Naive thymus-derived CD4-positive, alpha-beta T cell (primary cell): ENCODE measurements at places on chromosomes 5 and 9. TPM values are rescaled to one million over a fixed set of nuclear protein-coding genes. Genes with fewer than 3 reads are reported as not detected.

The GABRG2 gene
- not detected for polyA plus RNA-seq

- no peak for DNase-seq
Measured at GRCh38 chr5:133682451-133682850, 70.1 kb upstream of the FSTL4 start.

The FBXO10 gene
- polyA plus RNA-seq: 0.86 TPM

DNA sequence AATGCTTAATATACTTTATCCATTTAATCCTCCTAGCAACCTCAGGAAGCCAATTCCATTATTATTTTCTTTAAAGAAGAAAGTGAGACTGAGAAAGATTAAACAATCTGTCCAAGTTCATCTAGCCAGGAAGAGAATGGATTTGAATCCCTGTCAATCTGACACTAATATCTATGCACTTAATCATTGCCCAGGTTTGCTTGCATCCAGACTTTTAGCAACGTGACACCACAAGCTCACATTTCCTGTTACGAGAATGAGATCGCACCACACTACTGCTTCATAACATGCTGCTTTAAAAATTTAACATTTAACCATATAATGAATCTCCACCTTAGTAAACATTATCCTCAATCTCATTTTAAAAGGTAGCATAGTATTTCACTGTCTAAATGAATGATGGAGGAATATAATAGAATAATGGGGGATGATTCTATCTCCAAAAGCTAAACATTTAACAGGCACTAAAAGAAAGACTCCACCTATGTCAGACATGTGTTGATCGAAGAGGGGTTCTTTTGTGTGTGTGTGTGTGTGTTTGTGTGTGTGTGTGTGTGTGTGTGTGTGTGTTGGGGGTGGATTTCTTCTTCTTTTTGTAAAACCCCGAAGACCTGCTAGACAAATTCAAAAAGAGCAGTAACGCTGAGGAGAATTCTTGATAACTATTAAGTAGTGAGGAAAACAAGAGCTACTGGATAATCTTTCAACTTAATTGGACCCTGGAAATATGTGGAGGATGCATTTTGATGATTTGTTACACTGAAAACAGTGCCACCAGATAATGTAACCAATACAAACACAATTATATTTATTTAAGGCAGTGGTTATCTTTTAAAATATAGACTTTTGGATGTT, 138.7 kb upstream of the NR3C1 start:
- peak; percentile 2 for DNase-seq

The PTRH1 gene
- polyA plus RNA-seq: 28.7 TPM

DNA sequence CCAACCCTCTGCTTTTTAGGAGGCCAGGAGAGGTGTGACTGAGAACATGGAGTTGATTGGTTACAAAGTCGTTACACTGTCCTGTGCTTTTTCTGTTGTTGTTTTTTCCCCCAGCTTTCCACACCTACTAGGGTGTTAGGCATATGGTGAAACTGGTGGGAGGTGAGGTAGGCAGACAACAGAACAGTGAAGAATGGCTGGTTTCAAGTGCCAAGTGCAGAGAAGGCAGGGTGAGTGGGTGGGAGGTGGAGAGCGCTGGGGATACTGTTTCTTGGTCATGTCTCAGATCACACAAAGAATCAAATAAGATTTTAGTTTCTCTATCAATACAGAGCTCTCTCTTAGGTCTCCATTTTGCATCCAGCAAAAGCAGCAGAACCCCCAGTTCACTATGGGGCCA, 2.2 kb upstream of the SPTAN1 start:
- no peak for DNase-seq

DNA sequence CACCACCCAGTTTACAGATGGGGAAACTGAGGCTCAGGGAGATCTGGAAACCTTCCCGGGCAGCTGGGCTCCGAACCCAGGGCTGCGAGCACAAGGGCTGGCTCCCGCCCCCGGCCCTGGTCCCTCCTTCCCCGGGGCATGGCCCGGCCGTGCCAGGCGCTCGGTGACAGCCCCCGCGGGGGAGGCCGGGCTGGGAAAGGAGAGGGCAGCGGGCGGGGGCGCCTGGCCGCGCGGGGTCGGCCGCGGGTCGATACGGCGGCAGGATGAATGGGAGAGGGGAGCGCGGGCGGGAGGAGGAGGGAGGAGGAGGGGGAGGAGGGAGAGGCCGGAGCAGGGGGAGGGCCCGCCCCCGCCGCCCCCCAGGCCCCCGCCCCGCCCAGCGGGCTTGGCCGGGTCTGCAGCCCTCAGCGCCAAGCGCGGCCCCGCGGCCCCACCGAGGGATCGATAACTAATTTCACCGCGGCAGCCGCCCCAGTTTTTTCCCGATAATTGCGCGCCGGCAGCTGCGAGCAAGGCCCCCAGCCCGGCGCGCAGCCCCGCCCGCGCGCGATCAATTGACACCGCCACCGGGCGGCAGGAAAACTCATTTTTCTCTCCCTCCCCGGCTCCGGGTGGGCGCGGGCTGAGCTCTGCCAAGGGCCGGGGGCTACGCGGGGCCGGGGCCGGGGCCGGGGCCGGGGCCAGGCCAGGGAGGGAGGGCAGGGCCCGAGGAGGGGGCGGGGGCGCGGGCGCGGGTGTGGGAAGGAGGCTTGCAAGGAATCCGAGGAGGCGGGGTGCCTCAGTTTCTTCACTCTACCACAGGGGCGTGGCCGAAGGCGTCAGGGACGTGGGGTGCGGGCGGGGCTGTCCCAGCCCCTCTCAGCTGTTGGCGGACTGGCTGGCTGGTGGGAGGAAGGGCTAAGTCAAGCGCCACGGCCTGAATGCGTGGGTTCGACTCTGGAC, 52.1 kb downstream of the C9orf50 start:
- DNase-seq: no peak

GRCh38 chr5:125085797-125086505, 339.5 kb upstream of the ZNF608 start:
- DNase-seq: no peak

DNA sequence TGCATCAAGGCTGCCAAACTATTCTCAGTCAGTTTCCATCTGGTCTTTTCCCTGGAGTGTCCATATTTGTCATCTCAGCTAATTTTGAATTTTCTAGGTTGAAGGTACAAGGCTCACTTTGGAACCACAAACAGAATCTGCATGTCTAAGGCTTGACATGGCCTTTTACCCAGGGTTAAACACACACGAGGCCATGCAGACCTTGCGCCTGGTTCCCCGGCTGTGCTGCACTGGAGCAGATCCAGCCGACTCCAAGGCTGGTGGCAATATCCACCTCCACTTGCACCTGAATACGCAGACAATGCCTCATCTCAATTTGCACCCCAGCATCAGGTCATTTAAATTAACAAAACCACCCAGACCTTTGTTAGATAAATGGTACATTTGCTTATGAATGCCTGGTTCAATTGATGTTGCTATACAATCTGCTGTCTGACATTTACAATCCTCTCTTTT, 276.2 kb downstream of the HSPA4 start:
- DNase-seq: no peak

The HMMR gene
- polyA plus RNA-seq: not detected

The CBY3 gene
- polyA plus RNA-seq: 1.4 TPM

The GDA gene
- not detected for polyA plus RNA-seq

DNA sequence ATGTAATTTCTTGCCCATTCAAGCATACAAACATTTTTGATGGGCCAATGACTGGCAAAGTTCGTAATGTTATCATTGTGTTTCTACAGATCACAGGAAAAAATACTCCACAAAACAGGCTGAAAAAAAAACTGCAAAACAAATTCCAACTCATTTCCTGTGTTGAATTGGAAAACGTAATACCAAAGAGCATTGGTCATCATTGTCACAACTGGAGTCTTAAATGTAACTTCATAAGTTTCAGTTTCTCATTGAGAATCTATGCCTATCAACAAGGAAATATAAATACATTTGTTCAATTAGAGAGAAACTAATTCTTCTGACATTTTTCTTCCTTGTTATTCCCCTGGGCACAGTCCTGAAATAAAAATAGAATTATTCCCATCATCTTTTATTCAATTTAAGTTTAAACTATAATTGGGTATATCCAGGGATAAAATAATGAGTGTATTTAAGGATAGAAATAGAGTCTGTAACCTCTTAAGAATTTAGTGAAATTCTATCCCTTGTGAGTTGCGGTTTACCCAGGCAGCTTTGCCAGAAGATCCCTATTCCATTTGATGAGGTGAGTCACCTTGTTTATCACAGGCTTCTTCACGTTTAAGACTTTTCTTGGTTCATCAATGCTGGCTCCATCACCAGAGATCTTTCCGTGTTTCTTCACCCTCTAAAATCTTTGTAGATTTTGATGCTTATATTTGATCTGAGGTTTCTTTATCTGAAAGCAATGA, 112.7 kb upstream of the ITGA1 start:
- DNase-seq: no peak

The TRUB2 gene
- polyA plus RNA-seq: 19.8 TPM

GRCh38 chr5:53361708-53362107, 118.7 kb upstream of the FST start:
- no peak for DNase-seq

DNA sequence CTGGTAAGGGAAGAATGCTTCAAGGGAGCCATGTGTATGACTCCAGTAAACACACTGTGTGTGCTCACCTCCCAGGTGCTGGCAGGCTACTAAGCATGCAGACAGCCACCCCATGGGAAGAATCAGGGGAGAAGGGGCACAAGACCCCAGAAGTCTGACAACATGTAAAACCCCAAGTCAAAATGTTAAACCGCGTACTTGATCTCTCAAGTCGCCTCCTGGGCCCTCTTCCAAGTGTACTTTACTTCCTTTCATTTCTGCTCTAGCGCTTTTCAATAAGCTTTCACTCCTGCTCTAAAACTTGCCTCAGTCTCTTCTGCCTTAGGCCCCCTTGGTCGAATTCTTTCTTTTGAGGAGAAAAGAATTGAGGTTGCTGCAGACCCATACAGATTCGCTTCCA, 31.3 kb downstream of the DAPK1 start:
- no peak for DNase-seq

DNA sequence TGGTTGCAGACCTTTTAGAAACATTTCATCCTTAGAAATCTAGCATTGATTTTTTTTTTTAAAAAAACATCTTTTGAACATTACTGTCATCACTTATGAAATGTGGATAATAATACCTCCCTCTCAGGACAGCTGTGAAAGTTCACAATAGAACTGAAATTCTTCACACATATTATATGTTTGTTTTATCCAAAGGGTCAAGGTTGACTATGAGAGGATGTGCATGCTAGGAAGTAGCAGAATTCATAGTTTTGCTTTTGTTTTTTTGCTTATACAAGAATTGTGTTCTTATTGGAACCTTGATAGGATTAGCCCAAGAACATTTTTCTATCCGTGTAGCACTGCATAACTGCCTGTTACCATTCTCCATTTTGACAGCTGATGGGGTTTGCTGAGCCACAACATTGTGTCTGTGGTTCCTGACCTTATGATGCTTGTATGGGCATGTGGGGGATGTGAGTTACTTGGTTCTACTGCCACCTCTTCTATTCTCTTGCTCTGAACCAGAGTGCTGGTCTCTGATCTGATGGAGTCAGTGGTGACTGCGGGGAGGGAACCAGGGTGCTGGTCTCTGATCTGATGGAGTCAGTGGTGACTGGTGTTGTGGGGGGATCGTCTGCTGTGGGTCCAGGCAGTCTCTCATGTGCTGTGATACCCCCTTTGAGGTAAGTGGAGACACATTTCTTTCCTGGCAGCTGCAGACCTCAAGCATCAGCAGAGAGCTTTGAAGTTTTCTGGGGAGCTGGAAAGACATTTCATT, 27.1 kb upstream of the ACTBL2 start:
- no peak for DNase-seq

DNA sequence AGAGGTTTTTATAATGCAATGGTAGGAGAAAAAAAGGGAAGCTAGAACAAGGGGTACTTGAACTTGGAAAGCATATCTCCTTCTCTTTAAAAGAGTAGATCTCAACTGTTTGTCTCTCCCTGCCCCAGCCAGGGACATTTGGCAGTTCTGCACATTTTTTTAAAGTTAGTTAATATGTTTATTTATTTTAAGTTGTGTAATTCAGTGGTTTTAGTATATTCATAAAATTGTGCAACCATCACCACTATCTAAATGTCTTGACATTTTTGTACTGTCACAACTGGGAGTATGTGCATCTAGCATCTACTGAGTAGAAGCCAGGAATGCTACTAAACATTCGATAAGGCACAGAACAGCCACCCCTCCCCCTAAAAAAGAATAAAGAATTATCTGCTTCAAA, 103.5 kb upstream of the DPYSL3 start:
- no peak for DNase-seq

The SEMA5A gene
- not detected for polyA plus RNA-seq

- DNase-seq: no peak
Measured at GRCh38 chr5:96175090-96175489, 213.4 kb upstream of the ELL2 start.

DNA sequence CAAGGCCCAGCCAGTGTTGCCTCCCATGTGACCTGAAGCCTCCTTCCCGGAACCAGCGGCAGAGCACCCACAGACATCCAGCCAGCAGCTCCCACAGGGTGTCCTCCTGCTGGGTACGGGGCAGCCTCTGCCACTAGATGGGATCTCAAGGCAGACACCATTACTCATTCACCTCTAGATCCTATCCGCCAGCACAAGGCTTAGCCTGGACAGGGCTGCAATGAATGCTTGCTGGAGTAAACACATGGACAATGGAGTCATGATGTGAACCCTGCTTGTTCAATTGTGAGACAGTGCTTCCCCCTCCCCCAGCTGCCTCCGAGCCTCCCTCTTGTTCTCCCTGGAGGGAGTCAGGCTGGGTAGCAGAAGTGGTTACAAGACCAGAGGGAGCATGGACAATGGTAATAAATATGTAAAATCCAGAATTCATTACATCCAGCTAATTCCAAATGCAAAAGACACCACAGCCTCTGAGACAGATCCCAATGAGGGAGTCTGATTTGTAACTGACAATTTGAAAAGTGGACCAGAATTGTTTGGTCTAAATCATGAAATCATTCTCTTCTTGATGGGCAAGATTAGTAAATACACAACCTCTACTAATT, 132.0 kb downstream of the CRB2 start:
- DNase-seq: no peak

GRCh38 chr9:136036848-136037247, 58.2 kb downstream of the NACC2 start:
- no peak for DNase-seq

GRCh38 chr5:4480528-4481349, 659.4 kb upstream of the ADAMTS16 start:
- no peak for DNase-seq

DNA sequence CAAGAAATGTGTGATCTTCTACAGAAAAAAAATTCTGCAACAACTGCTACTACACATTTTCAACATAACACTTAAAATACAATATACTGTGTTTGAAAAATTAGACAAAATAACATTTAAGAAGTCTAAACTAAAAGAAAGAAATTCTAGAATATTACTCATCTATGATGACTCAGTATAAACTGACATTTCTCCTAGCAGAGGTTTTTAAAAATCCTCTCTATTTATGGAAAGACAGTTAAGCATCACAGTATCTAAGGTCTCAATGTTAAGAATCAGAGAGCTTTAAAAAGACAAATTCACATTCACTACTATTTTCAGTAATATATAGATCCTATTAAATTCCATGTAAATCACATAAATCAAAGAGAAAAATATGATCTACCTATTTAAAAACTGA, 61.3 kb downstream of the NR2F1-AS1 start:
- no peak for DNase-seq

DNA sequence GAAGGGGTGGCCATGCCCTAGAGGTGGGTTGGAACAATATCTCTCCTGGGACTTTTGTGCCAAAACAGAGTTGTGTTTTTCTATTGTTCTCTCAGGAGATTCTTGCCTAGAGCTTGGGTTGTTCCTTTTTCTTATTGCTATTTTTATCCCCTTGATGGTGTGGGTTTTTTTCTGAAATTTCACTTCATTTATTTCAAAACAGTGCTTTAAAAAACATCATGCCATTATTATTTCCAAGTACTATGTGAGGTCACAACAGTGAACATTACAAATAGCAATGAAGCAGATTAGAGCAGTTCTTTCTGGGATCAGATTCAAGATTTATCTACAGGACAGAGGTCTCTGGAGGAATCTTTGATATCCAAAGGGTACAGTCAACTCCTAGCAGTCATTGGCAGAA, 76.6 kb downstream of the ACTBL2 start:
- DNase-seq: no peak

The PCSK1 gene
- polyA plus RNA-seq: not detected
